ENCODE measurements at places on chromosomes 6 and 20.

DNA sequence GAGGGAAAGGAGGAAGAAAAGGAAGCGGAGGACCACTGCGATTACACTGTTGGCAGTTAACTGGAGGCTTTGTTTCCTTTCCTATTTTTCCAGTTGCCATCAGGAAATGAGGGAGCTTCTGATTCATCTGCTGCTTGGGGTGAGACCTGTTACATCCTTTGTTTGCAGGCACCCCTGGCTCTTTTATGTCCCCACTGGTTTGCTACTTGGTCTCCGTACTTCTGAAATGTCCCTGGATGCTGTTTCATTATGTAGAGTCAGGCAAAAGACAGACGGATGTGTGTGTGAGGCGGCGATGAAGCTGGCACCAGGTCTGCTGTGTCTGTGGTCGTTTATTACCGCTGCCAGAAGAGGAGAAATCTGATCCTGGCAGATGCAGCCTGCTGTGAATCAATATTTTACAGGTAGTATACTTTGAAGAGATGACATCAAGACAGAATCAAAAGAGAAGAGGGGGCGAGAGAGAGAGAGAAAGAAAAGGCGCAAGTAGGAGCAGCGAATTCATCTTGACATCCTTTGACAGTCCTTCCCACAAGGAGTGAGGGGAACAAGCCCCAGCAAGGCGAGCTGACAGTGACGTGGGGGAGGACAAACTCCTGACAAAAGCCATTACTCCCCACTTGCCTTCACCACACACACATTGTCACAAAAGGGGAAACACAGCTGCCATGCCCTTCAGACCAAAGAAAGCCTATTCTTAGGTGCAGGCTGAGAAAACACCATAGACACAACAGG lies 145.9 kb upstream of the FBXL4 start:
- DNase-seq, result no peak

DNA sequence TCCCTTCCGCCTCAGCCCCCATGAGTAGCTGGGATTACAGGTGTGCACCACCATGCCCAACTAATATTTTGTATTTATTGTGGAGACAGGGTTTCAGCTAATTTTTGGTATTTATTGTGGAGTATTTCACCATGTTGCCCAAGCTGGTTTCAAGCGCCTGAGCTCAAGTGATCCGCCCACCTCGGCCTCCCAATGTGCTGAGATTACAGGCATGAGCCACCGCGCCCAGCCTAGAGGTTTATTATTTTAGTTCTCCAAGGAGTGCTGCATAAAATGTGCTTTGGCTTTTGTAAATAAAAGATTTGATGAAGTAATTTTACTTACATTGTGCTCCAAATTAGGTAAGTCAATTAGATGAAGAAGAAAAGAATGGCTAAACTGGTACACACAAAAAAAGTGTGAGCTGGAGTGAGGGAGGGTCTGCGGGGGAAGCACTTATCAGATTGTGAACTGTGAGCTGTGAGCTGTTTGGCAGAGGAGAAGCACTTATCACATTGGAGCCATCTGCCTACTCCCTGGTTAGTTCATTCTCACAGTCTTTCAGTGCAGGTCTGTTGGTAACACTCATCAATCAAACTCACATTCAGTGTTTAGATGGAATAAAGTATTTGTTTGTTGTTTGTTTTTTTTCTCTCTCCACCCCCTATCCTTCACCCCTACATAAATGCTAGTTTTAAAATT lies 398.0 kb downstream of the EPHA7 start:
- DNase-seq, result no peak

DNA sequence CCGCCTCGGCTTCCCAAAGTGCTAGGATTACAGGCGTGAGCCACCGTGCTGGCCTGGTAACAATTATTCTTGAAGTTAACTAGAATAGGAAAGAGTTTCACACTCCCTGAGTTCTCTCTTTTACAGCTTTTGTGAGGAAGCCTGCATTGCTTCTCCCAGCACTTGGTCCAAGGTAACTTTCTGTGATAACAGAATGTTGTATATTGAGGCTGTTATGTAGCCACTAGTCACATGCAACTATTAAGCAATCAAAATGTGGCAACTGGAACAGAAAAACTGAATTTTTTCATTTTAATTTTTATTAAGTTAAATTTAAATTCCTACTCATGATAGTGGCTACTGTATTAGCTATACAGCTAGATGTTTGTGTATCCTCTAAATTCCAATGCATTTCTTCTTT lies 2.5 kb downstream of the TRIM38 start:
- no peak for DNase-seq

DNA sequence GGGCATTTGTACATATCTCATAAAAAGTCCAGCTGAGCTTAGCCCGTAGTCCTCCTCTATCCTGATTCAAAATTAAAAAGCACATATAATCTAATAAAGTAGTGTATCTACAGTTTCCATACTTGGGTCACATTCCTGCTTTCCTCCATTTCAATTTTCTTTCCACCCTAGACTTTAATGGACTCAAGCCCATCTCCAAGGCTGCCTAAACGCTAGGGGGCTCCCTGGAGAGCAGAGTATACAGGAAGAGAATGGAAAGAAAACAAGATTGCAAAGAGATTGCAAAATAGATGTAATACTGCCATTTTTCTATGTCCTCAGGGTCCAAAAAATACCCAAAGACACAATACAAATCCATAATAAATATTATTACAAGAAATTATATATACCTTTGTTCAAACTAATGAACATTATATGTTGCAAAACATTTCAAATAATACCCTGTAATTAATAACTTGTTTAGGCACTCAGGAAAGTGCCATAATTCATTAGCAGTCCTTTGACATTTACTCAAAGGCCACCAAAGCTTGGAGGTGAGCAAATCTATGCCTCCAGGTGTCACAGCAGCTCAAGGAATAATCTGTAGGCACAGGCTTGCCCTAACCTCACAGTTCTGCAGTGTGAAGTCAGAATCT lies 2.4 kb upstream of the MCM3 start:
- peak; percentile 68 for DNase-seq

DNA sequence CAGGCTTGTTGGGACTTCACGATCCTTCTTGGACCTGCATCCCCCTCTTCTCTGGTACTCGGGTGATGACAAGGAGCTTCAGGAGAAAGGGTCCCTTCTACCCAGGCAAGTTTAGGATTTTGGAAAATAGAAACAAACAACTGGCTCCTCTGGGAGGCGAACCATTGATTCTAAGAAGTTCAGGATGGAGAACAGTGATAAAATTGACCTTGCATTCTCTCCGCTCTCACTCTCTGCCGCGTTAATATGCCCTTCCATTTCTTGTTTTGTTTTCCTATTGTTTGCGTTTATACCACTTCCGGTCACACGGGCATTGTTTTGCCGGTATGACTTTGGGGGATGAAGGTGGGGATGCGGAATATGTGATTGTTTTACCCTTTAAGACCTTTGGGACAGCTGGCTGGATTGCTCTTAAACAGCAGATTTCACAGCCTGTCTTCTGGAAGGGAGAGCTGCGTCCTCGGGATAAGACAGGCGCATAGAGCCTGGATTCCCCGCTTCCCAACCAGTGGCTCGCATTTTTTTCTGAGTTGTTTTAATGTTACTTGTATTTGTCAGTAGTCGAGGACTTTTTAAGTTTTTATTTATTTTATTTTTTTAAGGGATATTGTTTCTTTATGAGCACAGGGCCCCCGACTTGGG lies 144.3 kb upstream of the ZNF184 start:
- DNase-seq, result no peak

GRCh38 chr6:26295691-26296555 lies 69.1 kb upstream of the BTN3A2 start:
- peak; percentile 77 for DNase-seq

- DNase-seq, result no peak
Observed at GRCh38 chr6:158006331-158006730, 24.7 kb downstream of the SYNJ2 start.

GRCh38 chr6:44257753-44258324 lies 511 bp upstream of the SLC35B2 start:
- no peak for DNase-seq

GRCh38 chr6:119347466-119348095 lies 2.0 kb downstream of the MAN1A1 start:
- peak; percentile 51 for DNase-seq

- DNase-seq, result no peak
Observed at GRCh38 chr6:161918628-161919205, 644.9 kb upstream of the AGPAT4 start.

GRCh38 chr6:31586008-31586407 lies at the start of gene LST1:
Gene LST1 (plus strand): TSS chr6:31586277. CDS start chr6:31587300, 1,023 bp downstream.
- DNase-seq, result no peak

- DNase-seq, result no peak
Observed at GRCh38 chr20:61556111-61556510, 304.1 kb downstream of the CDH4 start.

GRCh38 chr6:159969204-159969912 lies 476 bp downstream of the IGF2R start:
- peak; percentile 6 for DNase-seq

DNA sequence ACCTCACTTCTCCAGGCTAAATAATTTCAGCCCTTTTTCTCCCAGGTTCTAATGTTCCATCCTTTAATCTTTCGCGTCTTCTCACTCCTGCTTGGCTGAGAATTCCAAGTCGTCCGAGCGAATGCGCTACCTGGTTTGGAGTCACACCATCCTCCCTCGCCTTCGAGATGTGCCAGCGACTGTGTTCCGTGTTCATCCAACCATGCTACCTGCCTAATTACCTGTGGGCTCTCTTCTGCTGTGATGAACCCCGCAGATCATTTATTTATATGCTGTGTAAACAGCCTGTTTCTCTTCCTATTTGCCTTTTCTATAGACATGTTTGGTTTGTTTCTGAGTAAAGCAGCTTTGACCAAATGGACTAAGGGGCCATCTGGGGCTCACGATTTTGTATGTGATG lies 83.5 kb upstream of the TMEM181 start:
- no peak for DNase-seq

GRCh38 chr6:6006006-6006427 lies 708 bp downstream of the NRN1 start:
- DNase-seq, result no peak

- peak; percentile 82 for DNase-seq
Observed at GRCh38 chr20:38143646-38144554, 21.2 kb downstream of the TGM2 start.

GRCh38 chr6:134908906-134909516 lies 40.9 kb downstream of the ALDH8A1 start:
- DNase-seq, result peak; percentile 42

- no peak for DNase-seq
Observed at GRCh38 chr6:143513410-143513809, 1.9 kb upstream of the FUCA2 start.

GRCh38 chr6:35955970-35956369 lies 35.1 kb upstream of the SRPK1 start:
- no peak for DNase-seq

- no peak for DNase-seq
Observed at GRCh38 chr6:134553936-134554335, 236.0 kb upstream of the SGK1 start.

DNA sequence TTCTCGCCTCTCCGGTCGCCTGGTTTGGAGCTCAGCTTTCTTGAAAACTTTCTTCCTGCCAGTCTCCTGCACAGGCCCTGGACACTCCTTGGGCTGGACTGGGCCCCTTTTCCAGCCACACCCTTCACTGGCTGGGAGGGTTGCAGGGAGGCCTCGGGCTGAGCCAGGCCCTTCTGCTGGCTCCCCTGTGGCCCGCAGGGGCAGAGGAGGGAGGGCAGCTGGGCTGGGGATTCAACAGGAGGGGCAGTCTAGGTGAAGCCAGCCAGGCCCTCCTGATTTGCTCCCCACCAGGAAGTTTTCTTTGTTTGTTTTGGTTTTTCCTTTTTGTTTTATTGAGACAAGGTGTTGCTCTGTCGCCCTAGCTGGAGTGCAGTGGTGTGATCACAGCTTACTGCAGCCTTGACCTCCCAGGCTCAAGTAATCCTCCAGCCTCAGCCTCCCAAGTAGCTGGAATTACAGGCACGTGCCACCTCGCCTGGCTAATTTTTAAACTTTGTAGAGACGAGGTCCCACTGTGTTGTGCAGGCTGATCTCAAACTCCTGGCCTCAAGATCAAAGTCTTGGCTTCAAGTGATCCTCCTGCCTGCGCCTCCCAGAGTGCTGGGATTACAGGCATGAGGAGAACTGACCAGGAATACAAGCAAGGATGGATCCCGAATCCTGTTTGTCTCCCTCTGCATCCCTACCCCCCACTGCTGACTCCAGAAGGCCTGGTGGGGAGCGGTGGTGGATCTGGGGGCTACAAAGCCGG lies 23.5 kb upstream of the CDH22 start:
- no peak for DNase-seq

DNA sequence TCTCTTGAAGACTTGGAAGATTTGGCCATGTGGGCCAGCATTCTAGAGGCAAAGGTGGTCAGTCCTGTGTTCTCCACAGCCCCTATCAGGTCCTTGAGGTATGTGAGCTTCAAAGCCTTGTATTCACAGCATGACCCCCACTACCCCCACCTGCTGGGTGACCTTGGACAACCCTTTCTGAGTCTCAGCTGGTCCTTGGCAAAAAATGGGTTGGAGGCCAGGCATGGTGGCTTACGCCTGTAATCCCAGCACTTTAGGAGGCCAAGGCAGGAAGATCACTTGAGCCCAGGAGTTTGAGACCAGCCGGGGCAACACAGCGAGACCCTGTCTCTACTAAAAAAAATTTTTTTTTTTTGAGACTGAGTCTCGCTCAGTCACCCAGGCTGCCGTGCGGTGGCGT lies 42.6 kb downstream of the UBE2V1 start:
- DNase-seq, result no peak

DNA sequence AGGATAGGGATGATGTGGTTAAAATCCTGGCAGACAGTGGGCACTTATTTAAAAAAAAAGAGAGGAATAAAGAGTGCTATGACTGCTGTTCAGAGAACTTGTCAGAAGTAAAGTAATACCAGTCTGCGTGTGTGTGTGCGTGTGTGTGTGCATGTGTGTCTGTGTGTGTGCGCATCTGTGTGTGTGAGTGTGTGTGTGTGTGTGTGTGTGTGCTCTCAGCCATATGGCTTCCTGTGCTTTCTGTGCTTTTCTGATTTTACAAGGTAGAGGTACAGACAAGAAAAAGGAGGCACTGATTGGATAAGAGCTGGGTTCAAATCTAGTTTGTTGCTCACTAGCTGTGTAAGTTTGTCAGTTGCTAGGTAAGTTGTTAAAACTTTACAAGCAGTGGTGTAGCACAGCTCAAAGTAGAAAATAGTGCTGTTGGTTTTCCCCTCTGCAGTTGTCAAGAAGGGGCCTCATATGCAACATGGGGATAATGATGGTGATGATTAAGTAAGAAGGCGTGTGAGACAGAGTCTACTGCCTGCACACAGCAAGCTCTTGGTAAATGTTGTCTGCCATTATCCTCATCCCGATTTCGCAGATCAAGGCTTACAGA lies 155.3 kb upstream of the ZNF217 start:
- DNase-seq, result no peak

GRCh38 chr20:34871966-34872621 lies 562 bp downstream of the GGT7 start:
- no peak for DNase-seq

GRCh38 chr20:33853507-33853813 lies 42.3 kb downstream of the CHMP4B start:
- no peak for DNase-seq

- DNase-seq, result no peak
Observed at GRCh38 chr6:146357578-146358430, 185.8 kb upstream of the RAB32 start.

GRCh38 chr6:83057705-83058321 lies 7.8 kb downstream of the UBE3D start:
- peak; percentile 26 for DNase-seq

GRCh38 chr6:45563041-45563440 lies 185.3 kb upstream of the SUPT3H start:
- no peak for DNase-seq

GRCh38 chr6:82066991-82067411 lies 180.5 kb downstream of the IBTK start:
- DNase-seq, result no peak
